ENCODE measurements at places on chromosomes 5 and 9. TPM values are rescaled to one million over a fixed set of nuclear protein-coding genes. Genes with fewer than 3 reads are reported as not detected.

DNA sequence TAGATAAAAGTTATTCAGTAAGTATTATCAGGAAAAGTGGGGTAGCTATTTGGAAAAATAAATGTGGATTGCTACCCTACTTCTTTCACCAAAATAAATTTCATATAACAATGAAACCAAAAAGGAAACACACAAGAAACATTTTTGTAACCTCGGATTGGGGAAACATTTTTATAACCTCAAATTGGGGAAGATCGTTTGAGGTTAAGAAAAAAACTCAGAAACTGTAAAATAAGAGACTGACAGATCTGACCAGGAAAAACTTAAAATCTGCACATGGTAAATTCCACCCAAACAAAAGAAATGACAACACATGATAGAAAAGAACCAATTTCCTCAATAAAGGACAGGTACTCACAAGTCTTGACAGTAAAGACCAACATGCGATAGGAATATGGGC is 13.5 kb downstream of the EFCAB9 start:
- no peak for DNase-seq

DNA sequence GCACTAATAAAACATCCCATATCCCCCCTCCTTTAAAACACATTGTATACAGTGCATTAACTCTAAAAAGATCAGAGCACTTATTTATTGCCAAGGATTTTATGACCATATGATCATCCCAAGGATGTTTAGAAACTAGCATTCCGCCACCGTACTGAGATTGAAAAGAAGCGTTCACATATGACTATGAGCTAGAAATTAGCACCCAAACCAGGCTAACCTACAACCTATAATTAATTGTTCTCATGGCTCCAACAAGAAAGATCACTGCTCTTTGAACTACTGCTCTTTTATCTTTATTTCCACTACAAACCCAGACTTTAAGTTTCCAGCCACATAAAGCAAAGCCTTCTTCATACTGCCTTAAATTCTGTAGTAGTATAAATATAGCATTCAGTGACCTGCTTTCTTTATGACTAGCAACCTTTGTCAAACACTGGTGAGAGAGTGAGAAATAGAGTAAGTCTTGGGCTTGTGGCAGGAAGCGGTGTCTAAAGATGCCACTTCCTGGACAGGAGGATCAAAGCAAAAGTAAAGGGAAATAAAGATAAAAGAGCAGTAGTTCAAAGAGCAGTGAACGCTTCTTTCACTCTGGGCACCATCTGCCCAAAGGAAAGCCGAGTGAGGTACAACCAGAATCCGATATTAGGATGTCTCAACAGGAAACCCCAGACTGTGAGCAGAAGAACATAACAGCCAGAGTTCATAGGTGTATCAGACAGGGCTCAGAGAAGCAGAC is 151.1 kb upstream of the ERCC6L2 start:
- no peak for DNase-seq

DNA sequence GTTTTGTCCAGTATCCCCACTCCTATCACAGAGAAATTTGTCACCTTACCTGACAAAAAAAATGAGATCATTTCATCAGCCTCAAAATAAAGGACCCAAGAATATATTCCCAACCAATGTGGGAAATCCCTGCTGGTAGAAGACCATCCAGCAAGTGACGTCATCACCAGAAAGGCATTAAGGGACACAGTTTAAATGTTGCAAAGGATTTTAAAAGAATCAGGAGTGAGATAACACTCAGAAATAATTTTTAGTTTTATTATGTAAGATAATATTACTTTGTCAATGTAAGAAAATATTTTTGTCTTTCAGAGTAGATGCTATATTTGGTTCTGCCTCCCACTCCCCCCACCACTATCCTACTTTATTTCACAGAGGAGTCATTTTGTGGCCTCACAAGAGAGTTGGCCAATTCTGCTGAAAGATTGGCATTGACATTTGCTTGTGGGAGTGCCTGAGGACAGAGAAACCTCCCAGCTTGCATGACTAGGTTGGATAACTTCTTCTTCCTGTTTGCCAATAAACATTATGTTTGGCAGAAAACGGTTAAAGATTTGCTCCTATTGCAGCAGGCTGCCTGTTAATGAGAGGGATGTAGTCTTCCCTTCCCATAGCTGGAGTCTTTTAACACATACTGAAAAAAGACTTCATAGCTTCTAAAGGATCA is 288.6 kb upstream of the DAB2 start:
- no peak for DNase-seq

Gene LRRC19
- 0.21 TPM for polyA plus RNA-seq

DNA sequence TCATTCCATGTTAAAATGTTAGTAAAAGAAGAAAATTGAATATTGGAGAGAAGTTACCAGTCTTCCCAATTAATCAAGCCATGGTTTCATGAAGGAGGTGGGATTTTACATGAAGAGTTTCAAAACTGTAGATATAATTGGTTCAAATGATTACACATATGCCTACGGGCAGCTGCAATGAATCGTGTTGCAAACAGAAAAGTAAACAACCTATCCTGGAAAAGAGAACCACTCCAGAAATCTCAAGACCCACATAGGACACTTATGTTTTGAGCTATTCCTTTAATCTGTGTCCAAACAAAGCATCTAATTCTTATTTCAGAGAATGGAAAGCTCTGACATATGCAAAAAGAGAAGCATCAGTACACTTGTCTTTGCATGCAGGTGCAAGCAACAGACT is 340.2 kb downstream of the NDUFS4 start:
- DNase-seq, result no peak

Gene INSYN2B
- 1.7 TPM for polyA plus RNA-seq

DNA sequence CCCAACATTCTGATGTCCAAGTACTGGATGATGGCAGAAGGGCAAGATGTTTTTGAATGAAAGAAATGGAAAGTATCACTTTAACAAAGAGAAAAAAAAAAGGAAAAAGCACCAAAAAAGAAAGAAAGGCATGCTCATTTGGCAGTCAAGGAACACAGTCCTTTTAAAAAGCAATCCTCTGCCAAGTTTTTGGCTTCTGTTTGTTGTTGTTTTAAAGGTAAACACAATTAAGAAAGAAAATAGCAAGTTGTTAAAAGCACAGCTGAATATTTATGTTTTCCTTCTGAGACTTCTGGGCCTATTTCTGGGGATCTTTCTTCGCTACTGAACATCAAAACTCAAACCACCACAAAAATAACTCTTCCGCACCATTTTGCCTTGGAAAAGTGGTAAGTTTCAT is 162.1 kb downstream of the TRPM3 start:
- DNase-seq, result no peak

DNA sequence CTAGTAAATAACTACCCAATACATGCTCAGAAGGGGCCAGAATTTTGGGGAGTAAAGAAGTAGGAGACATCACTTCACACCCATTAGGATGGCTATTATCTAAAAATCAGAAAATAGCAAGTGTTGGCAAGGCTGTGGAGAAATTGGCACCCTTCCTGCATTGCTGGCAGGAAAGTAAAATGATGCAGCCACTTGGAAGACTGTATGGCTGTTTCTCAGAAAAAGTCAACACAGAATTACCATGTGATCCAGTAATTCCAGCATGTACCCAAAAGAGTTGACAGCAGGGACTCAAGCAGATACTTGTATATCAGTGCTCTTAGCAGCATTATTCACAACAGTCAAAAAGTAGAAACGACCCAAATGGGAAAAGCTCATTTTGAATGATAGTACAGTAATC is 107.6 kb downstream of the APBA1 start:
- DNase-seq, result peak; percentile 29

DNA sequence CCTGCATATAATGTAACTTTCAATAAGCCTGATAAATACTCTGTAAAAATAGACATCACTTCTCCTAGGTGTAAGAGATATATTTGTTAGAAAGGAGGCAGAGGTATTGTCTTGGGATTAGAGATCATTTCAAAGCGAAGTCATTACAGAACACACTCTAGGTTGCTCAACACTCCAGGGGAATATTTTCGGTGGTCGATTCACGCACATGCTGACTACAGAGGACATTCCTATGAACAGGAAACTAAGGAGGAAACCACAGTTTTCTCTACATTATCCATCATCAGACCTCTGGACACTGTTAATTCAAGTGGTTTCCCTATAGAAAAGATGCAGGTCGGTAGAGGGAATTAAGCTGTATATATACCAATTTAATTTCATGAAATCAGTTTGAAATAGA is 370.0 kb downstream of the NDUFS4 start:
- peak; percentile 69 for DNase-seq

DNA sequence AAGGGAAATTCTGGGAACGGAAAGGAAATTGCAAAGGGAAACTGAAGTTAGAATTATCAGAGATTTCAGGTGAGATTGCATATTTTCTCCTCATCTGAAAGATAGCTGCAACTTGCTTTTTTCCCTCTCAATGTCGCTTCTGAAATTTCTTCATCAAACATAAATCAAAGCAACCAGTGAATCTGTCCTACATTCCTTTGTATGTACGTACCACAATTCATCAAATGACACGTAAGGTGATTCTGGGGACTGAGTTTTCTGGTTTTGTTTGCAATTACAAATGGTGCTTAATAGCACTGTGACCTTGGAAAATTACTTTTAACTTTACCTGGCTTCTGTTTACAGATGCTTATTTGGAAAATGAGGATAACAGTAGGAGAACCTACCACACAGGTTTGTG is 21.9 kb upstream of the CNOT6 start:
- no peak for DNase-seq

DNA sequence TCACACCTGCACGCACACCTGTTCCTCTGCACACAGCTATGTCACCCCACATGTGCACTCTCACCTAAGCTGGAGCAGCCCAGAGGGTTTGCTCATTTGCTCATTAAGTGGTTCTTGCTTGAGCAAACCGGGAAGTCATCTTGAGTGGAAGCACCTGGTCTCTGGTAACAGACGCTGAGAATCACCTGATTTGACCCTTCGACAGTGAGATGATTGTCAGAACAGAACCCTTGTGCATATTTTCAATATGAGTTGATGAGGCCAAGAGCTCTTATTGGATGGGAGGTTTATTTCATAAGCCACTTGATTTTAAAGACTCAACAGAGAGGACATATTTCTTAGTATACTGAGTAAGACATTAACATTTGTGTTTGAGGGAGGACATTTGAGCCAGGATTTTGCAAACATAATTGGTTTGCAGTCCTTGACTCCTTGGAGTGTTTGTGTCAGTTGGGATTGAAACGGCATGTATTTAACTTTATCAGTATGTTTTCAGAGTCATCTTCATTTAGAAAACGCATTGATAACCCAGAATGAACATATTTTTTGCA is 22.1 kb upstream of the LPCAT1 start:
- DNase-seq, result no peak

- no peak for DNase-seq
Observed at GRCh38 chr9:71765693-71766092, 2.6 kb downstream of the CEMIP2 start.

- no peak for DNase-seq
Observed at GRCh38 chr9:22278426-22278825, 168.2 kb upstream of the DMRTA1 start.

GRCh38 chr9:126527109-126527825 is 86.5 kb upstream of the LMX1B start:
- no peak for DNase-seq

DNA sequence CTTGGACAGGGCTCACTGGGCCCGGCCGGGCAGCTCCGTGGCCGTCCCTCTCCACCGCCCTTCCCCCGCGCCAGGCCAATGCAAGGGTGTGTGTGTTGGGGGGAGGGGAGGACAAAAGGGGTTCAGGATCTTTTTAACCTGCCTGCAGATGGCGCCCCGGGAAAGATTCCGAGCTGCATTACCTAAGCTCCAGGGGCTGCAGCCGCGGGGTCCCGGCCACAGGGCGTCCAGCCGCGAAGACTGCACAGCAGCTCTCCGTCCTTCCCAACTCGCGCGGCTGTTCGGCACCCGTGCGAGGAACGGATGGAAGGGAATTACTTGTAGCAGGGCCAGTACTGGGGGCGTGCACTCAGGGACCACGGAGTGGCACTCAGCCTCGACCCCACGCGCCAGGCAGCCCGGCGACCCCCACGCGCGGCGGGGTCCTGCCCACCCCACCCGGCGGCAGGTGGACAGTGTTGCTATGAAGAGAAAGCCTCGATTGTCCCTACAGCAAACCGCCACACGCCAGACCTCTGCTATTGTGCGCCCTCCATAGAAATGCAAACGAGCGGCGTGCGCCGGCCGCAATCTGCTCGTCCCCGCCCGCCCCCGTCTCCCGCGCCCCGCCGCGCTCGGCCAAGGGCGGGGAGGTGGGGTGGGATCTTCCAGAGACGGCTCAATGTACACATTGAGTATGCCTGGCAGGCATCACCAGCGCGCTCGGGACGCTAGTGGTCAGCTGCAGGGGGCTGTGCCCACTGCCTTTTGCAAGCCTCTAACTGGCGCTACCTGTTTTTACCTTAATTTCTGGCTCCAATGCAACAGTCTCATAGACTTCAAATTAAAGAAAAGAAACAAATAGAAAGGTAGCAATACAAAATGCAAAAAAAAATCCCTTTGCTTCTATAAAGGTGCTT is 796 bp upstream of the GADD45G start:
- peak; percentile 94 for DNase-seq

Gene RFESD
- polyA plus RNA-seq, result 3.9 TPM

DNA sequence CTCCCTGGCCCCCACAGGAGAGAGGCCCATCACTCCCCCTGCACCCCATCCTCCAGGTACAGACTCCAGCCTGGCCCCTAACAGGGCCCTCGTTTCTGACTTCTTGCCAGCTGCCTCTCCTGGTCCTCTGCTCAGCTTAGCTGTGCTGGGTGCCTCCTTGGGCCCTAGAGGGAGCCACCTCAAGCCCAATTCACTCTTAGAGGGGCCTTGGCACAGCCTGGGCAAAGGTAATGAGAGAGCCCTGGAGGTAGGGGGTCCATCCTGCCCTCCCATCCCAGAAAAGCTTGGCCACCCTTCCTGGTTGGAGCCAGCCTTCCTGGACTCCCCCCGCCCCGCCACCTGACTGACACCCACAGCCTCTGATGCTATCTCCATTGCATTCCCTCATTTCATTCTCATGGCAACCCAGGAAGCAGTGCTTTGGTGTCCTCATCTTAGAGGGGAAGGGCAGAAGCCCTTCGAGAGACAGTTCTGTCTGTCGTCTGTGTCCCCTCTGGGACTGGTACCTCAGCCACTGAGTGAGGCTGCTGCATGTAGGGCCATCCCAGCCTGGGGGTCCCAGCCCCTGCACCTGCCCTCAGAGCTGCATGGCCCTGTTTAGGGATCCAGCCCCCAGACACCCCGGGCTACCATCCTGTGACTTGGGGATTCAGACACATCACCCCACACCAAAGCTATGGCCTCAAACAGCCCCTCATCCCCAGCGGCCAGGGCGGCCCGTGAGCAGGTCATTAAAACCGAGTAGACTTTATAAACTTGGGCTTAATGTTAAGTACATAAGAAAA is 95.5 kb downstream of the BARX1 start:
- no peak for DNase-seq

GRCh38 chr5:172414531-172415361 is 39.6 kb downstream of the SH3PXD2B start:
- no peak for DNase-seq

GRCh38 chr5:176152191-176152929 is 85.9 kb upstream of the SIMC1 start:
- peak; percentile 45 for DNase-seq

DNA sequence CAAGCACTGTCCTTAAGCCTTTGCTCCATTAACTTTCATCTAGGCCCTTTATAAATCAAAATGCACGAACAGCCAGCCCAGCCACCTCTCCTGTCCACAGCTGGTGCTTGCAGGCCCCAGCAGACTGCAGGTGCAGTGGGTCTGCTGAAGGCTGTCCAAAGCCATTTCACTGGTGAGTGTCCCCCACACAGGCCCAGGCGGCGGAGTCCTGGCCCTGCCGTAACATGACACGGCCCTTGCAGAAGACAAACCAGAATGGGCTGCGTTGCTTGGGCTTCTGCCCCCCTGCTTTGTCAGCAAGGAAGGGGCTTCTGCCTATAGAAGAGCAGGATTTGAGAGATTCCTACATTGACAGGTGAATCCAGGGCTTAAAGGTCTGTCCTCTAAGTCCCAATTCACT is 188.6 kb downstream of the NR3C1 start:
- no peak for DNase-seq

All from cardiac muscle cell (in vitro differentiated cells and primary cell).